ENCODE measurements at places on chromosomes 6 and 20.
A peak's percentile ranks its signal among the peaks of the same experiment; 100 is the strongest.

- DNase-seq = no peak
These were observed 17.5 kb upstream of the MRAP2 start for GRCh38 chr6:84016029-84016428.

- no peak for DNase-seq
These were observed 30.3 kb downstream of the TOP1 start for GRCh38 chr20:41058674-41059635.

DNA sequence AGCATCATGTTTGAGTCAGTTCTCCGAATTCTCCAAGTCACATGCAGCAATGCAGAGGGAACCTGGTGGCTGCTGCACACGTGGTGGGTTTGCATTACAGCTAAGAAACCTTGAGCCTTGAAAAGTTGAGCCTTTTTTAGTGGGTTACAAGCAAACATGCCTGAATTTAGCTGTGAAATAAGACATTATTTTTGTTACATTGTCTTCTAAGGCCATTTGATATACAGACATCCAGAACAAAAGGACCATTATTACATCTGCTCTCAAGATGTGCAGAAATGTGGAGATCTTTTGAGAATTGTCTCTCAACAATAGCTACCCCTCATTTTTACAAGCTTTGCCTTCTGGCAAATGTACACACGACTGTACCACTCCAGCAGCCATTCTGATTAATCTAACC lies 720.5 kb upstream of the SLC35B3 start:
- DNase-seq = no peak

GRCh38 chr20:34062570-34063482 lies 49.2 kb downstream of the EIF2S2 start:
- peak; percentile 54 for DNase-seq

- DNase-seq = no peak
These were observed 85.7 kb upstream of the TAB2 start for GRCh38 chr6:149231778-149232177.

GRCh38 chr6:111427341-111428116 lies 55.5 kb downstream of the REV3L start:
- peak; percentile 78 for DNase-seq

DNA sequence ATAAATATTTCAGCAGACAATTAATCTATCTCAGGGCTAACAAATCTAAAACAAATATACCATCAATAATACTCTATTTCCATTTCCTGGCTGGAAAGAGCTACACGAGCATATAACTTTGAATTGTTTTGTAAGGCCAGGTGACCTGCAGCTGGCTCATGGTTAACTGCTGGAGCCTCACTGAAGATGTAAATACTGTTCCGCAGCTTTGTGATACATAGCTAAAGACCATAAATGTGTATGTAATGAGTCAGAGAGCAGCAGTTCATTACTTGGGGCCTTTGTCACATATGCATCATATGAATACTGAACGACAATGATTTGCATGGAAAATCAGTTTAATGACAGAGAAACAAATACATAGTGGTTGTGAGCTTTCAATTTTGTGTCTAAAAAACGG lies 109.4 kb upstream of the CCN2 start:
- no peak for DNase-seq

- no peak for DNase-seq
These were observed 41.2 kb downstream of the SLX4IP start for GRCh38 chr20:10476319-10476724.

DNA sequence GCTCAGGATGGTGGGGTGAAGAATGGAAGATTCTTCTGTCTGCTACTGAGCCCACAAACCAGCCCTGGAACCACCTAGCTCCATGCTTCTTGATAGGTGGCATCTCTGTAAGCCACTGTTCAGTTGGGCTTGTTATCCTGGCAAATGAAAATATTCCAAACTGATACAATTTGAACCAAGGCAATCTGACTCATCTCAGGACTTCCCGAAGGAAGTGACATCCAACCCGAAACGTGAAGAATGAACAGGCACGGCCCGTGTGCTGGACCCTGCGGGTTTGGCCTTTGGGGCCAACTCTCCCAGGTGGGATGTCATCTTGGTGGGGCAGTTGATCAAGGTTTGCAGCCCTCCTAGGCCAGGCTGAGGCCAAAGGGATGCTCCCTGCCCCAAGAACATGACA lies 160.3 kb downstream of the PREX1 start:
- DNase-seq = no peak

DNA sequence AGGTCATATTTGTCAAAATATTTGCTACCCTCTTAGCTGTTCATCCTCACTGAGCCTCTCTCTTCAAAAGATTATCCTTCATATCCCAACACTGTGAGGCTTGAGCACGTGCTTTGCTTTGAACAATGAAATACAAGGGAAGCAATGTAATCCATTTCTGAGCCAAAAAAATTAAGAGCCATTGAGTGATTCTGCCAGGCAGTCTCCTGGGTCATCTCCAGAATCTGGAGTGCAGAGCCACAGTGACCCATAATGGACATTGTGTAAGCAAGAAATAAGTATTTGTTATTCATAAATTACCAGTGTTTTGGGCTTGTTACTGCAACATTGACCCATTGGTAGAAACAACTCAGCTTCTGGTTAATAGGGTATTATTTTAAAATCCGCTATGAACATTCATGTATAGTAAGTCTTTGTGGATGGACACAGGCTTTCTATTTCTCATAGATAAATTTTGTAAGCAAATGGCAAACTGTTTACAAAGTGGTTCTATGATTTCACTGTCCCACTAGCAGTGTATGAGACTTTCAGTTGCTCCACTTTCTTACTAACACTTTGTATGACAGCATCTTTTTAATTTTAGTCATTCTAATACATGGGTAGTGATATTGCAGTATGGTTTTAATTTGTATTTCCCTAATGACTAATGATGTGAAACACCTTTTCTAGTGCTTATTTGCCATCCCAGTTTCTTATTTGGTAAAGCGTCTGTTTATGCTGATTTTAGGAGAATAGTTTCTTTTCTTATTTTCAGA lies 358.2 kb downstream of the PLCB1 start:
- DNase-seq = no peak

DNA sequence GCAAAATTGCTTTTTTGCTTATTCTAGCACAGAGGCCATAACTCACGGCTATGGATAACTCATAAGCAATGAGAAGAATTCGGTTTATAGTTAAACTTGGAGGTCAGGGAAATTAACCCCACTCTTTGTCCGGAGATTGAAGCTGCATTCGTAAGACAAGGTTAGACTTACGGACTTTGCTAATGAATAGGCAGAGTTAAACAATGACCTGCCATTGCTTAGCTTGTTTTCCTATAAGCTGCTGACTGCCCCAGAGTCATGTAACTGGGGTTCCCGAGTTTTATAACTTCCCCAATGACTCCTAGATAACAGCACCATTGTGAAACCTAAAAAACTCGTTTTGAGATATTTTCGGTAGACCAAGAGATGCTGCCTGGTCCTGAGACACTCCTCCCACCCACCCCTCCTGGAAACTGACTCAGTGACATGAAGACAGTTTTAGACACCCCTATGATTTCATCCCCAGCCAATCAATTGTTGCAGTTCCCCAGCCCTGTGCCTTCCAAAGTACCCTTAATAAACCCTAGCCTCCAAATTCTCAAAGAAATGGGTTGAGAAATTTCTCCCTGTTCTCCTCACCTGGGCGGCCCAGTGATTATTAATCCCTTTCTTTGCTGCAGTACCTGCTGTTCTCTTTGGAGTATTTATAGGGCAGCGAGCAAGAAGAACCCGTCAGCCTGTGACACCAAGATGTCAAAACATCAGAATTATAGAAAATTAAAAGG lies 33.1 kb upstream of the MCUR1 start:
- peak; percentile 70 for DNase-seq

DNA sequence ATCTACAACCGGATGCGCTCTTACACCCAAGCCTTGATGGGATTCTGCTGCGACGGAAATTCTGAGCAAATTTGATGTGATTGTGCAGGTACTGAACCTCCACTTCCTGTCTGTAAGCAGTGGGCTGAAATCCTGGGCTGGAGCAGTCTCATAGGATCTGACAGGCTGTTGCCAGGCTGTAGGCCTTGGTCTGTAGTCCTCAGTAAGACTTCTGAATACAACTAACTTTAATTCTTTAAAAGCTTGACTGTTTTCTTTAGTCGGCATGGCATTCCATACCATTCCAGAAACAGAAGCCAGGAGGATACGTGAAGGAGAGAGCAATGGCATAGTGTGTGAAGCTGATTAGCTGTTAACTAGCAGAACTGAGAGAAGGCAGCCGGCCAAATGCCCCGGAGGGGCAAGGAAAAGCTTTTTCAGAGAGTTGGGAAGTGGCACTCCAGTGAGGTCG lies 68.3 kb downstream of the ADTRP start:
- peak; percentile 82 for DNase-seq

DNA sequence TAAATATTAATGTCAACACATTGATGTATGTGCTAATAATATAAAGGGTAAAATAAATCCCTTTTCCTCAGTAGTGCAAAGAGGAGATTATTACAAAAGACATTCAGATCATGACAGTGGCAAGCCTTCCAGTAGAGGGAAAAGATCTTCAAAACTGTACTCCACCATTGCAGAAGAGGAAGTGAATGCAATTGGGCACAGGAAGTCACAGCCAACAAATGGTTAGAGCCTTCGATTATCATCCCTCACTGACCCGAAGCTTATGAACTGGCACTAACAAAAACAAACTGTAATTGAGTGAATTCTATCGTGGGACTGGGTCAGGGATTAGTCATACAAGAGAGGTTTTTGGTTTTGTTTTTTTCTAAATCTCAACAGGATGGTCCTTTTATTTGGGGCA lies 39.3 kb upstream of the SCGN start:
- no peak for DNase-seq

- peak; percentile 41 for DNase-seq
These were observed 115.3 kb downstream of the SYNDIG1 start for GRCh38 chr20:24584538-24585356.

GRCh38 chr6:72683797-72684196 lies 61.9 kb downstream of the KCNQ5 start:
- DNase-seq = no peak

- DNase-seq = no peak
These were observed 30.8 kb upstream of the CSNK2A1 start for GRCh38 chr20:574297-574942.

GRCh38 chr6:158262082-158262481 lies 50.2 kb upstream of the TULP4 start:
- peak; percentile 26 for DNase-seq

- no peak for DNase-seq
These were observed 168.2 kb downstream of the DLL1 start for GRCh38 chr6:170122651-170123050.

DNA sequence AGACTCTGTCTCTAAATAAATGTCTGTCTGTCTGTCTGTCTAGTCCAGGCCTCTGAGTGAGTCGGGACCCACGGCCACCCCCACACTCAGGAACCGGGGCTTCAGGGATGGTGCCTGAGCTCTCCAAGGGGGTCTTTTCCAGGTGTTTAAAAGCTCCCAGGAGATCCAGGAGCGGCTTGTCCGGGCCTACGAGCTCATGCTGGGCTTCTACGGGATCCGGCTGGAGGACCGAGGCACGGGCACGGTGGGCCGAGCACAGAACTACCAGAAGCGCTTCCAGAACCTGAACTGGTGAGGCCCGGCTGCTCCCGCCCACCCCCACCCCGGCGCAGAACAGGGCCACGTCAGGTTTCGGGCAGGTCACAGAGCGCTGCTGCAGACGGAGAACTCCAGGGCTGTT lies 5.5 kb upstream of the COL9A3 start:
- no peak for DNase-seq

DNA sequence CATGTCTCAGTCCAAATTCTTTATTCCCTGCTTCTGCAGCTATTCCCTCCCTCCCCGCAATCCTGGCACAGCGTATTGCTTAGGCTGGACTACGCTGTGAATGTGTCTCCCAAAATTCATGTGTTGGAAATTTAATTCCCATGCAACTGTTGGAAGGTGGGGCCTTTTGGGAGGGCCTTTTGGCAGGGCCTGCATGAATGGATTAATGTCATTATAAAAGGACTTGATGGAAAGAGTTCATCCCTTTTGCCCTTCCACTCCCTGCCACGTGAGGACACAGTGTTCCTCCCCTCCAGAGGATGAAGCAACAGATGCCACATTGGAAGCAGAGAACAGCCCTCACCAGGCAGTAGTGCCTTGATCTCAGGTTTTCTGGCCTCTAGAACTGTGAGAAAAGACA lies 20.4 kb upstream of the NOTCH4 start:
- DNase-seq = no peak

DNA sequence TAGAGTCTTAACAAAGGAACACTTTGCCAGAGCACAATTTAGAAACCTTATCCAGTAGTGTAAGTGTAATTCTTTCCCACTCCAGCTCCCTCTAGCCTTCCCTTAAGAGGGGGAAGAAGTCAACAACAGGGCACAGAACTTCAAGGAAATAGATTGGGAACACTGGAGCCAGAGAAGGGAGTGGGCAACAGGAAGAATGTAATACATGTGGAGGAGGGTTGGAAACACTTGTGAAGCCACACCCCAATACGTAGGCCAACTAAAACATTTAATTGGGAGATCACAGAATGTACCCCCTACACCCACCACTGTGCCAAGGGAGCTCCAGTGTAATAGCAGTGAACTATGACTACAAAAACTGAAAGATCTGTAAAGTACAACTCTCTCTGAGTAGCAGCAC lies 735.7 kb upstream of the HS3ST5 start:
- DNase-seq = no peak

GRCh38 chr6:107560657-107561056 lies 70.7 kb downstream of the SOBP start:
- DNase-seq = no peak

DNA sequence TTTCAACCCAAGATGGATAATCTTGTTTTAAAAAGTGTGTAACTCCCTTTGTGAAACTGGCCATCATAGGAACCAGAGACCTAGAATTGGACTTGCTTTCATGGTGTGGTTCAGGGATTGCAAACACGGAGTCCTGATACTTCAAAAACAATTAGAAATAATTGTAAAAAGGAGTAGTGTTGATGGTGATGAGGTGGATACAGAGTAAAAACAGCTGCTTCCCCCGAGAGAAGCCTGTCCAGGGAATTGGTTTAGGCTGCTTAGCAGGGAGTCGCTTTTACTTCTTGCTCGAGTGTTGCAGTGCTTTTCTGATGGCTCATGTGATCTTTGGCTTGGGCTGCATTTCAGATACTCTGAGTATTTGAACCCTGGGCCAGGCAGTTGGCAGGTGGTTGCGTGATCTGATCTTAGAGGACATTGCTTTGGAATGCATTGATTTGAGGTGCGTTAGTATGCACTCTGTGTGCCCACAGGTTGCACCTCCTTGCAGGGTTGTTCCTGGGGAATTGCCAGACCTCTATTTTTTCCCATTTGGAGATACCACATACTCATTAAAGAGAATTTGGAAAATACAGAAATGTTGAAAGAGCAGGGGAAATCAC lies 19.5 kb downstream of the KIF3B start:
- no peak for DNase-seq

DNA sequence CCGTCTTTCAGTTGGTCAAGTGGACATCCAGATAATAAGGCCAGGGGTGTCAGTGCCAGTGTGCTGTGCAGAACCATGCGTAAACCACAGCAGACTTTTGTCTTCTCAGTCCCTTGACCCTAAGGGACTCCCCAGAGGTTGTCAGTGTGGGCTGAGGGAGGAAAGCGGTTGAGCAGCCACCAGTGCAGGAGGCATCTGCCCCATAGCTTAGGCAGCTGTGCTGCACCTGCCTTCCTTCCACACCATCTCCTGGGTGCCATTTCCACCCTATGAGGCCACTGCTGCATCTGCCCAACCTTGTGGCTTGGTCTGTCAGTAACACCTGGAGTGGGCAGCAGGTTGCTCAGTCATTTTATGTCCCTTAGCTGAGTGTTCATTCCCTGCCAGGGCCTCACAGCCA lies 26.0 kb downstream of the PRPF6 start:
- no peak for DNase-seq

GRCh38 chr6:166194914-166195859 lies 27.5 kb upstream of the TBXT start:
- DNase-seq = no peak

- no peak for DNase-seq
These were observed 36.4 kb upstream of the KHDC1 start for GRCh38 chr6:73299151-73299971.

- DNase-seq = no peak
These were observed 38.4 kb downstream of the BCKDHB start for GRCh38 chr6:80144753-80145315.
